ENCODE measurements at places on chromosomes 1 and 21. TPM values are rescaled to one million over a fixed set of nuclear protein-coding genes. Genes with fewer than 3 reads are reported as not detected.

The RRP1B gene
- 14.6 TPM for total RNA-seq

The KIF14 gene
- 0.34 TPM for total RNA-seq

The AQP10 gene
- total RNA-seq, result 0.31 TPM

The LCE3D gene
- not detected for total RNA-seq

The PM20D1 gene
- total RNA-seq, result 0.48 TPM

The PLCH2 gene
- 7.9 TPM for total RNA-seq

DNA sequence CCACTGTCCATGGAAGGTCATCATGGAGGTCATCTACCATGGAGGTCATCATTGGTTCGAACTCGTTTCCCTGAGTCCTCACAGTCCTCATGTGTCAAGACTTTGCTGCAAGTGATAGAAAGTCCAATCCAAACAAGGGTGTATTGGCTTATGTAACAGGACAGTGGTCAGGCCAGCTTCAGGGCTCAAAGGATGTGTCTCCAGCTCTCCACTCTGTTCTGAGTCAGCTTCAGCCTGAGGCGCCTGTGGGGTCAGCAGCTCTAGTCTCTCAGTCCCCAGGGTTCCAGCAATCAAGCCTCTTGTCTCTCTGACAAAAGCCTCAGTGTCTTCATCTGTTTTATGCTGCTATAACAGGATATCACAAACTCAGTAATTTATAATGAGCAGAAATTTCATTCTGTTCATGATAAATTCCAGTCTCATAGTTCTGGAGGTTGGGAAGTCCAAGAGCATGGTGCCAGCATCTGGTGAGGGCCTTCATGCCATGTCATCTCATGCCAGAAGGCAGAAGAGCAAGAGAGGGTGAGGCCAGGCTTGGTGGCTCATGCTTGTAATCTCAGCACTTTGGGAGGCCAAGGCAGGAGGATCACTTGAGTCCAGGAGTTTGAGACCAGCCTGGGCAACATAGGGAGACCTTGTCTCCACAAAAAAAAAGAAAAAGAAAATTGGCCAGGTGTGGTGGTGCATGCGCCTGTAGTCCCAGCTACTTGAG lies 19.5 kb downstream of the A3GALT2 start:
- H3K27me3 ChIP-seq, result no peaks in the 10 kb centered on the region
- H3K36me3 ChIP-seq, result no peaks in the 10 kb centered on the region
- peaks cover 5% of the 10 kb centered on the region for H3K4me1 ChIP-seq
- DNase-seq, result no peak
- H3K4me3 ChIP-seq, result no peak overlapping the region

- peaks cover 3% of the 10 kb centered on the region for H3K4me1 ChIP-seq
- H3K27ac ChIP-seq, result no peak overlapping the region
- peaks cover under 1% of the 10 kb centered on the region for H3K36me3 ChIP-seq
- no peaks in the 10 kb centered on the region for H3K27me3 ChIP-seq
Measured at GRCh38 chr1:169525391-169525790, 39.6 kb upstream of the SLC19A2 start.

- H3K27me3 ChIP-seq, result no peaks in the 10 kb centered on the region
- H3K36me3 ChIP-seq, result no peaks in the 10 kb centered on the region
- H3K4me1 ChIP-seq, result no peaks in the 10 kb centered on the region
- no peak overlapping the region for H3K27ac ChIP-seq
Measured at GRCh38 chr1:216464489-216464888, 41.2 kb upstream of the USH2A start.

DNA sequence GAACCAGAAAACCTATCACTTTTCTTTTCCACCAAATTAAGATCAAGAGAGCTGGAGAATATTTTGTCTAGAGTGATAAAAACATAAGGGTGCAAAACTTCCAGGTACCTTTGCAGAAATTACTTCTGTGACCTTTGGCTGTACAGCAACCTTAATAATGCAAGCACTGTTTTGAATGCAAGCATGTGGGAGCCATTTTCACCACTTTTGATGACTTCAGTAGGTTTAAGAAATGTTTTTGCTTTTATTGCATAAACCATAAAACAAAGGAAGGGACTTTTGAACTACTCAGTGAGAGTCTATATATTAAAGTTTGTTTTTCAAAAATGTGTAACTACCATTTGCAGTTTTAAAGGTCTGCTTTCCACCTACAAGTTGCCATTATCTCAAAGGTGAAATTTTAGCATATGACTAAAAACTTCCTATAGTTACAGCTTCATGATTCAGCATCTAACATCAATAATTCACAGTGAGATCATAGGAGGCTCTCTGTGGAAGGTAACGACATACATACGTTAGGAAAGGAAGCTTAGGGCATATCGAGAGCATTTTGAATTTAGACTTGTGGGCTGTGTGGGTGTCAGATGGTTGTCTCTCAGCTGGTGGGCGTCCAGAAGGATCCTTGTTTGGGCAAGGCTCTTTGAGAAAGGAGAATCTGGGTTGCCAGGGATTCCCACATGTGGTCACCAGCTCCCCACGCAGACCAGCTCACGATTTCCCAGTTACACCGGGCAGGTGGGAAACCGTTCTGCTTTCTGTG lies 1.1 kb upstream of the GADD45A start:
- H3K36me3 ChIP-seq, result no peaks in the 10 kb centered on the region
- DNase-seq, result no peak
- no peaks in the 10 kb centered on the region for H3K27me3 ChIP-seq

- peaks cover 7% of the 10 kb centered on the region for H3K4me1 ChIP-seq
- no peak overlapping the region for H3K4me3 ChIP-seq
- H3K27ac ChIP-seq, result no peak overlapping the region
- no peaks in the 10 kb centered on the region for H3K27me3 ChIP-seq
Measured at GRCh38 chr1:93348104-93348728, 2.5 kb downstream of the DR1 start.
